ENCODE measurements at places on chromosomes 2 and 18.

DNA sequence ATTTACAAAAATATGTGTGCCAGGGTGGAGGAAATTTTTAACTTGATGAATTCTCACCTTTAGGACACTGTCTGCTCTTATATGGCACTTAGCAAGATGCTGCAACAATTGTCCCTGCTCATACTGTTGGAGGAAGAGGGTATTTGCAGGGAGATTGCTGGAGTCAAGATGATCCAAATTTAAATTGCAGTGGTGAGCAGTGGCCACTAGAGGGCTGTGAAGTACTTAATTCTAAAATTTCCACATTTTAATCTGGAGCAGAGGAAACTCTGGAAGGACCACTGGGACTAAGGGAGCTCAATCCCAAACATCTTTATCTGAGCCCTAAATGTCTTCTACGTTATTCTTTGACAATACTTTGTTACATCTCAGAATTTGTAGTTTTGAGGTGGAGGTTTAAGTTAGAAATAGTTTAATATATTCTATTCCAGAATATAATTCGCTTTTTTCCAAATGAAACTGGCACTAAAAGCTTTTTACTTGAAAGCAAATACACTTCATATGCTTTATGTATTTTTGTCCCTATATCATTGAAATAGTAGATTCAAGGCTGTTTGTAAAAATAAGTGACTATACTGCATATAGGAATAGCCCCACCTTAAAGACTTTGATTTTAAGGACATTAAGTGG, 33.0 kb upstream of the PTH2R start:
- DNase-seq: peak; percentile 67

DNA sequence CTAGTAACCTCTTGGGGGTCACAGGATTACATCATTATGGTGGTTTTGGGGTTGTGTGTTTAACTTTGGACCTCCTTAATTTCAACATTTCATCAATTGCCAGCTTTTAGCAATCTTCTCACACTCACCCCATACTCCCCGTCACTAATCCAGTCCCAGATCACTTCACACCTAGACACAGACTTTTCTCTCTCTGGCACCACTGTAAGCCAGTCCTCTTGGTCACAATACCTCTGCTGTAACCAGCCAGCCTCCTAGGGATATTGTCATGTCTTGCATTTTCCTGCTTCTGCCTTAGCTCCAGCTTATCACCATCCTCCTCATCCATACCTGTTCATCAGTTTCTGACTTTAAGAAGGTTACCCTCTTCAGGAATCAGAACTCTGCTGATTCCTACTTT, 1.6 kb upstream of the STK17B start:
- DNase-seq: peak; percentile 26

- no peak for DNase-seq
These were observed 432.3 kb downstream of the PID1 start for GRCh38 chr2:228838819-228839218.

DNA sequence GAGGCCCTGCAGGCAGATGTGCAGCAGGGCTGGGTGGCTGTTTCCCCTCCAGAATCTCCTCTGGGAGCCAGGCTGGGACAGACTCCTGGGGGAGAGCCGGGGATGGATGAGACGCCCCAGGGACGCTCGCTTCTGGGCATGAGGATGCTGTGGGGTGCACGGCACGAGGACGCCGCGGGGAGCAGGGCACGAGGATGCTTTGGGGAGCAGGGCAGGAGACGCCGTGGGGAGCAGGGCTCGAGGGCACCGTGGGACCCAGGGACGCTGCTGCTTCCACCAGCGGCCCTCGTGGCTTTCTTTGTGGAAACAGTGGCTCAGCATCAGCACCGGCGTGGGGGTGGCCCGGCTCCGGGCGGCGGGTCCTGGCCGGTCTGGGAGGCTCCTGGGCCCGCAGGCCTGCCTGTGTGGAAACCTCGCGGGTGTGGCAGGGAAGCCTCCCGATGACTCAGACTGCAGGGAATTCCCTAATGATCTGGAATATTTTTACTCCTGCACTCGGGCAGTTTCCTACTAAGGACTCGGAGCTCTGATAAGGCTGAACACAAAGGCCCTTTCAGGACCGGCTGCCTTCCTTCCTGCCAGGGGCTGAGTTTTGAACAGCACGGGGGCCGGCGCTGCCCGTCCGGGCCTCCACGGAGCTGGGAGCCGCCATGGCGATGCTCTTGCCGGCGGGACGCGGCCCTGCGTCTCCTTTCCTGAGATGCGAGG, 62.6 kb downstream of the NFATC1 start:
- DNase-seq: no peak

GRCh38 chr2:171800639-171801038, 93.4 kb downstream of the SLC25A12 start:
- DNase-seq: no peak

GRCh38 chr2:189369566-189369965, 71.7 kb upstream of the WDR75 start:
- DNase-seq: no peak

DNA sequence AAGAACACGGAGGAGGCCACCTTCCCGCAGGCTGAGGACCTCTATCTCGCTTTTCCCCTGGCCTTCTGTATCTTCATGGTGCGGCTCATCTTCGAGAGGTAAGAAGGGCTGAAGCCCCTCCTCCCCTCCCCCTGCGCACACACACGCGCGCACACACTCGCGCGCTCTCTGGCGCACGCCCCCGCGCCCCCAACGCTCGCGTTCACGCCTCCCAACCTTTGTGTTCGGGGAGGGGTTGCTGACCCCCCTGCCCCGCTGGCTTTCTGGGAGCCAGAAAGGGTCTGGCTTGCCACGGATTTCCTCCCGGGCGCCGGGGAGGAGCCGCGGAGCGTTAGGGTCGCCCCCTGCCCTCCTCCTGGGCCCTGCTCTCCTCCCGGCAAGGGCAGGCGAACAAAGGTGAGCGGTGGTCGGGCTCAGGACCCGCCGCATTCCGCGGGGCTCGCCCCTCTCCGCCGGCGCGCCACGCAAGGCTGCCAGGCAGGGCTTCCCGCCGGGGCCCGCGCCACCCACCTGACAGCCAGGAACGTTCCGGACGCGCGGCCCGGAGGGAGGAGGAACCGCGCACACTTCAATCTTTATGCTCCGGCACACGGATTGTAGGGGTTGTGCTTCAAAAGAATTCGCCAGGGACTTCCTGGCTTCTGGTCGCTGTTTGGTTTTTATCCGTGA, 583 bp downstream of the CERS6 start:
- DNase-seq: peak; percentile 68

- no peak for DNase-seq
These were observed 13.0 kb downstream of the IMPA2 start for GRCh38 chr18:11994336-11994702.

GRCh38 chr2:206482123-206482522, 38.8 kb downstream of the ADAM23 start:
- DNase-seq: no peak
